ENCODE measurements at places on chromosomes 7 and 10.

GRCh38 chr10:23693501-23693901 is 254.6 kb downstream of the OTUD1 start:
- no peaks in the 10 kb centered on the region for H3K4me1 ChIP-seq
- H3K27me3 ChIP-seq: peaks cover 50% of the 10 kb centered on the region
- no peaks in the 10 kb centered on the region for H3K36me3 ChIP-seq

DNA sequence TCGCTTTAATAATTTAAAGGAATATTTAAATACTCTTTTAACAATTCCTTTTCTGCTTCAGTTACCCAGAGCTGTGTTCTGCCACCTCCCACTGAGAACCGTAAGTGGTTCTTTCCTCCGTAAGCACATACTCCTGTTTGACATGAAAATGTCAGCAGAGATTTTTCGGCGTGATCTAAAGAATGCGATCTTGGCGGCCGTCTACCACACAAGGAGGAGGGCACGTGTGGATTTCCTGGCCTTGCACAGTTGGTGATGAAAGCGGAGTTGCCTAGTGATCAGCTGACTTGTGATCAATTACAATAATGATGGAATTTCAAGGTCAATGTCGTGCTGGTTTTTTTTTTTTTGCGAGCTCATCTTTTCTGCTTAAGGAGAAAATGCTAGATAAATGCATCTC is 35.6 kb upstream of the INSIG1 start:
- no peaks in the 10 kb centered on the region for H3K4me1 ChIP-seq
- no peak for DNase-seq
- H3K36me3 ChIP-seq: no peaks in the 10 kb centered on the region
- no peak overlapping the region for H3K27ac ChIP-seq

DNA sequence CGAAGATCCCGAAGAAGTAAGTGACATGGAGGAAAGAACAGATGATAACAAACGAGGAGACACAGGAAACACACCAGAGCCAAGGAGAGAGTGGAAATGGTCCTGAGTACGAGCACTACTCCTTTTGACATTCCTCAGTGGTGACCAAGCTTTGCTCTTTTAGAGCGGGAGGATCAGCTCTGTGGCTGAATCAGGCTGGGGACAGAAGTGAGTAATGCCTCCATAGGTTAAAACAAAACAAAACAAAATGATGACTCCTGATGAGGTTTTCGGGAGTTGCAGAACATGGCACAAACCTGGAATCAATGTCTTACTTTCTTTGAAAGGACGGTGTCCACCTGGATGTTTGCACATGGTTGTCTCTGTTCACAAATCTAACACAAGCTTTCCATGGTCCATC is 30.3 kb upstream of the TCF7L2 start:
- no peak overlapping the region for H3K27ac ChIP-seq
- no peaks in the 10 kb centered on the region for H3K27me3 ChIP-seq
- no peak for DNase-seq
- H3K4me3 ChIP-seq: no peak overlapping the region
- no peaks in the 10 kb centered on the region for H3K4me1 ChIP-seq
- no peaks in the 10 kb centered on the region for H3K36me3 ChIP-seq

DNA sequence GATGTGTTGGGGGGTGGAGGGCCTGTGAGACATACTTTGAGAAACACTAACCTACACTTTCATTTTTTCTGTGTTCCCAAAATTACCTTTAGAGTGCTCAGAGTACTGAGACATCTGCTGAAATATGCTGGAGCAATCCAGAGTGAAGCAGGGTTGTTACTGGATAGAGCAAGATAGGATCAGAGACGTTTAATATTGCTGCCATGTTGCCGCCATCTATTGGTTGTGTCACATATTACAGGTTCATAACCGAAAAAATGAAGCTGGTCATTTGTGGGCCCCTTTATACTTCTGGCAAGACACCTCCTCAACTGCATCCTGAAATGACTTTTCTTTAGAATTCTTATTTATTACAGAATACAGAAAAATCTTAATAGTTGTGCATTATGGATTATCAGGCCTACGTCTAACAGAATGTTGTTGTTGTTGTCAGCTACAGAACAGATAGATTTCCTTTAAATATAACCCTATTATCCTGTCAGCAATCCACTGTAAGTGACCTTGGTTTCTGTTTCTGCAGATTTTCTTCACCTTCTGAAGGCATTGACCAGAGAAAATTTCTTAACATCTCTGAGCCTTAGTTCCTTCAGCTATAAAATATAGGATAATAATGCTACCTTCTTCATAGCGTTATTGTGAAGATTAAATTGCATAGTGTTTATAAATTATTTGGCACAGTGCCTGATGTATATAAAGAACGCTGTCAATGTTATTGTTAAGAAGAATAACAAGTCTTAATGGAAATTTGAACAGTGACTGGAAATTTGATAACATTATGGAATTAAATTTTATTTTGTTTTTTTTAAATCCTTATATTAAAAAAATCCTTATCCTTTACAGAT is 16.2 kb upstream of the DLD start:
- H3K4me3 ChIP-seq: no peak overlapping the region
- H3K27me3 ChIP-seq: no peaks in the 10 kb centered on the region
- H3K36me3 ChIP-seq: no peaks in the 10 kb centered on the region
- no peak for DNase-seq
- H3K27ac ChIP-seq: no peak overlapping the region

All from thymus (tissue), 14 donors.